C1 segment of cervical spinal cord (tissue), 14 donors: ENCODE measurements at places on chromosomes 3 and 15.

DNA sequence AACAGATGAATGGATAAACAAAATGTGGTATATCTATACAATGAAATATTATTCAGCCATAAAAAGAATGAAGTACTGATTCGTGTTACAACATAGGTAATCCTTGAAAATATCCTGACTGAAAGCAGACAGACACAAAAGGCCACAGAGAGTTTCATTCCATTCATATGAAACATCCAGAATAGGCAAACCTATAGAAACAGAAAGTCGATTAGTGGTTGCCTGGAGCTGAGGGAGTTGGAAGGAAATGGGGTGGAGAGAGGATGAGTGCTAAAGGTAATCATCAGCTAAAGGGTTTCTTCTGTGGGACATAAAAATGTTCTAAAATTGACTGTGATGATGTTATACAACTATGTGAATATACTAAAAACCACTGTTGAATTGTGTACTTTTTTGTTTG lies 22.9 kb downstream of the FOXP1 start:
- no peak for DNase-seq

GRCh38 chr3:66812136-66812535 lies 186.0 kb upstream of the KBTBD8 start:
- DNase-seq: no peak

DNA sequence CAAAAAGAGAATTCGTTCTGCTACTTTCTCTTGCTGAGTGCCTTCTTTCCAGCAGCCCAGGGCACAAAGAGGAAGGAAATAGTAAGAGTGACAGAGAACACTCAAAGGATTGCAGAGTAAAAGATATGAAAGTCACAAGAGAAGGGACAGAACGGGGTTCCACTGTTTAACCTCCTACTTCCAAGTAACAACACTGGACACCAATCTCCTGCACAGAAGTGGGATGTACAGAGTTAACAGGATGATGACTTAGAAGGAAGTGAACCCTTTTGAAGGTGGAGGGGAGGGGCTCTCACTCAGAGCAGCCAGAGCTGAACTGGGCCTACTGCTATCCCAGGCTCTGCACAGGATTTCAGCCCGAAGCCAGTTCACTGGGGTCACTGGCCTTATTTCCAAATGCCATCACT lies 130.1 kb upstream of the PRICKLE2 start:
- no peak for DNase-seq

GRCh38 chr3:111051354-111051753 lies 20.3 kb upstream of the NECTIN3 start:
- no peak for DNase-seq

DNA sequence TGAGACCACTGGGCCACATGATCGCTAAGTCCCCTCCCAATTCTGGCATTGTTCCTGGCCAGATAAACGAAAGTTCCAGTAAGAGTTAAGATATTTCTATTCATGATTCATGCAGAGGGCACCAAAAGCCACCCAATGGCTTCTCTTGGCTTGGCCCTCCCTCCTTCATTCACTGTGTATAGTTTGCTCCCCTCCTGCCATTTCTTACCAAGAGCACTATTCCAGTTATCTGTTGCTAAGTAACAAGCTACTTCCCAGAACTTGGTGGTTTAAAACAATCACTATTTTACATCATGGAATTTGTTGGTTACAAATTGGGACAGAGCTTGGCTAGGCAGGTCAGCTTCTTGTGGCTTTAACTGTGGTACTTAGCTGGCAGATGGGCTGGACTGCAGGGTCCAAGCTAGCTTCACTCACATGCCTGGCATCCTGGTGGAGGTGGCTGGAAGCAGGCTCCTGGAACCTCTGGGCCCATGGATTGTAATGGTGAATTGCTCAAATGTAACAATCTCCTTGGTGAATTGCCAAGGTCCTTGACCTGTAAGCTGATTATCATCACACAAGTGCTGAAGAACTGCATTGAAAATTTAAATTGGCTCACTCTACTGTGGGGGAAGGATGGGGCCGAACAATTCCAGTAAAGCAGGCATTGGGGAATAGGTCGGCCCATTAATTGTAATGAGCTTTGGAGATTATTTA lies 16.6 kb downstream of the EAF1 start:
- no peak for DNase-seq

- DNase-seq: no peak
Measured at GRCh38 chr3:33490641-33491241, 50.5 kb upstream of the UBP1 start.

DNA sequence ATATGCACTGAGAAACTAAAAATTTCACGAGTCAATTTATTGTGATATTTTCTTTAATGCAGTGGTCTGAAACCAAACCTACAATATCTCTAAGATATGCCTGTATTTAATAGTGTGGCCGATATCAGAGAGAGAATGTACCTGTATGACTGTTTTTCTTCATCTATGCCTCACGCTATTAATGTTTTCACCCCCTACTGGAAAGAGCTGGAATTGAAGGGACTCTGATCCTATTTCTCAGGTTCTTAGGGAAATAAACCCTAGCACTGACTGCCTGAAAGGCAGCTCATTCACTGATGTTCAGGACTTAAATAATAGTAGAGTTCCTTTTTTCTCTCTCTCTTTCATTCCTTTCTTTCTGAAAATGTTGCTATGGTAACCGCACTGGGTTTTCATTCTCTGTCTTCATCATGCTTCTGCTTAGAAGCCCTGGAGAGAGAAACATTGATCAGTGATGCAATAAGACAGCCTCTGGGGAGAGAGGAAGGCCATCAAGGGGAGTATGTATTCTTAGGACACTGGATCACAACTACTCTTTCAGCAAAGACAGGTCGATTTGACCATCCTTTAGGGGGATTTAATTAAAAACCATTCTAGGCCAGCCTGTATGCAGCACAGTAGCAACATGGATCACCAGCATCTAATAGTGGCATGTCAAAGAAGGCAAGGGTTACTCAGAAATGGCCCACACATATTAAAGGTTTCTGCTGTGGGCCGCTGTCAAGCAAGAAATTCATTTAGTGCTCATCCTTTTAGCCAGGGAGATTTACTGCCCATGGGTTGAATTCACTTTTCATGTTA lies 1135.7 kb downstream of the IGSF11 start:
- no peak for DNase-seq

DNA sequence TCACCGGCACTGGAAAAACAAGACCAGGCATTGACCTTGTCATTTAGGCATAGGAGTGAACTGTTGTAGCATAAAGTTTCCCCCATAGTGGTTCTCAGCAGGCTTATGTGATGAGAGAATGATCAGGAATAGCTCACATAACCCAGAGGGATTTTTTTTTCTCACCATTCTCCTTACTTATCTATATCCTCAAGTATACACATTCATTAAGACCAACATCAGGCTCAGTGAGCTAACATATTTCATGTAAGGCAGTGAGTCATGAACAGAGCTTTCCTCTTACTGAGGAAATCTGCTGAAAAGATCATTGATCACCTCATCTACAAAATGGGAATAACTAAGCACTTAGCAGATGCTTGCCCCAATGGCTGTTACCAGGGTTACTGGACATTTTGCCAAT lies 396.6 kb upstream of the TMCO5A start:
- no peak for DNase-seq
